ENCODE measurements at places on chromosomes 1 and 21.
A peak's percentile ranks its signal among the peaks of the same experiment; 100 is the strongest.

- DNase-seq = no peak
Measured at GRCh38 chr1:235416662-235417049, 49.4 kb downstream of the TBCE start.

DNA sequence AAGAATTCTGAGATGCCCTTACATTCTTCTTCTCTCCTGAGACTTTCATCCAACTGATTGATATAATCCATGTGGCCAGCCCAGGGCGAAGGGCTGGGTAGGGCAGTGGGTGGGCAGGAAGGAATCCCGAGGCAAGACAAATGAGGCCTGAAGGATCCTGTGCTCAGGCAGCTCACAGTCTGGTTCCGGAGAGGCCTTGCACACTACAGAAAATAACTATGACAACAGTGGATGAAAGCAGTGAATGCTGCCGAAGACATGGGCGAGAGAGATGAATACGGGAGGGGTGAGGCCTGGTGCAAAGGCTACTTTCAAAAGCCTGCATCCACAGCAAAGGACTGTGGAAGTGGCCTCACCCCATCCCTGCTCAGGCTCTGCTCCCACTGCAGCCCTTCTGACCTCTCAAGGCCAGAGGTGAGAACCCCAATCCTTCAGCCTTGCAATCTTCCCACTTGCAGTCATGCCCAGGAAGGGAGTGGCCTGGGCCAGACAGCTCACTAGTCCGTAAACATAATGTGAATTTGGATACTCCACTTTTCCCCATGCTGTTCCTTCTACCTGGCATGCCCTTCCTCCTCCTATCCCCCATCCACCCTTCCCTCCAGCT, 183.7 kb upstream of the EDN2 start:
- DNase-seq = no peak

- no peak for DNase-seq
Measured at GRCh38 chr1:185896863-185897262, 162.7 kb downstream of the HMCN1 start.

DNA sequence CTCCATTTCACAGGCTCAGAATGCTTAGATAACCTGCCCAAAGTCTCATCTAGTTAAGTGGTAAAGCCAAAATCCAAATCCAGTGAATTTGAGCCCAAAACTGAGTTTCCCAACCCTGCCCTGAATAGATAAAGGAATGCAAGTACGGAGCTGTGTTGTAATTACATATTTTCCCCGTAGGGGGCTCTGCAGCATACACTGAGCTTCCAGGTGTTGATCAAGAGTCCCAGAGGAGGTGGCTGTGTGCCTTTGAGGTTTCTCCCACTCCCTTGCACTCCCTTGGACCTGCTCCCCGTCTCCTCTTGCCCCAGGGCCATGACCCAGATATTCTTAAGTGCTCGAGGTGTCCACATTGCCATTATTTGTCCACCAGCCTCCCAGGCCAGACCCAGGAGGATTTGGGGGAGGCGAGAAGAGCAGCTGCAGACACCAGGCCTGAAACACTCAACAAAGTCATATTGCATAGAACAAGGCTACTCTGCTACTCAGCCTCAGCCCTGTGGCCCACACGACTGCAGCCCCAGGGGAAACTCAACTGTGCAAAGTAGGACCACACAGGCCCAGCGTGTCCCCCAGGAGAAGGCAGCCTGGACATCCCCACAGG, 18.4 kb upstream of the LY9 start:
- DNase-seq = peak; percentile 28

GRCh38 chr1:87358219-87358618, 29.5 kb downstream of the LMO4 start:
- no peak for DNase-seq

- DNase-seq = no peak
Measured at GRCh38 chr1:59433440-59433813, 136.5 kb downstream of the FGGY start.

DNA sequence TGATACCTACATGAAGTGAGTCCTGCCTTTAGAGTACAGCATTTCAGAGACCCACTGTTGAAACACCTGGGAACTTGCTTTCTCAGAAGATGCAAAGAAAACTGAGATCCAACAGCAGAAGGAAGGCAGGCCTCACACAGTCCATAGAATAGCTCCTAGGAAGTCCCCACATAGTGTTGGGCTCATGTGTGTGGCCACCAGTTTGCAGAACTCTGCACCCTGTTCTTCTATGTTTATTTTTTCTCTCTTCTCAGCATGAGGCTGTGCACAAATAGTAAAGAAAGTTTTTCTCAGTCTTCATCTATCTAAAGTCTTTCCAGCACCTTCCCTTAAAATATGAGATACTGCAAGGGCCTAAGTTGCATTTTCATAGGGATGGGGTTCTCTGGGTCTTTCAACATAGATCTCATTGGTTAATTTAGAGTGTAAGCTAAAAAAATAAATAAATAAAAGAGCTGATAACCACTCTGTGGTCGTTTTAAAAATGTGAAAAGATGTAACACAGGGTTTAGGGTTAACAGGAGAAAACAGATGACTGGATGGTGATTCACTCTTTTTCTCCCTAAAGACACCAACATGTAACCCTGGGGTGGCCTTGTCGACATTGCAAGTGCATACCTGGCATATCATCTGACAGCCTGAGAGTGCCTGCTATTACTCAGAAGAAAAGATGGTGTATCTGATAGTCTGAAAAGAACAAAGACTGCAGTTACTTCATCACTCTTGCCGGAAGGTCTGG, 94.6 kb downstream of the ZC3H11B start:
- DNase-seq = no peak

- no peak for DNase-seq
Measured at GRCh38 chr1:59113876-59114457, 182.9 kb upstream of the FGGY start.

- DNase-seq = no peak
Measured at GRCh38 chr1:108503062-108503733, 53.1 kb downstream of the NBPF6 start.

- DNase-seq = no peak
Measured at GRCh38 chr1:10252508-10252907, 42.1 kb downstream of the KIF1B start.

DNA sequence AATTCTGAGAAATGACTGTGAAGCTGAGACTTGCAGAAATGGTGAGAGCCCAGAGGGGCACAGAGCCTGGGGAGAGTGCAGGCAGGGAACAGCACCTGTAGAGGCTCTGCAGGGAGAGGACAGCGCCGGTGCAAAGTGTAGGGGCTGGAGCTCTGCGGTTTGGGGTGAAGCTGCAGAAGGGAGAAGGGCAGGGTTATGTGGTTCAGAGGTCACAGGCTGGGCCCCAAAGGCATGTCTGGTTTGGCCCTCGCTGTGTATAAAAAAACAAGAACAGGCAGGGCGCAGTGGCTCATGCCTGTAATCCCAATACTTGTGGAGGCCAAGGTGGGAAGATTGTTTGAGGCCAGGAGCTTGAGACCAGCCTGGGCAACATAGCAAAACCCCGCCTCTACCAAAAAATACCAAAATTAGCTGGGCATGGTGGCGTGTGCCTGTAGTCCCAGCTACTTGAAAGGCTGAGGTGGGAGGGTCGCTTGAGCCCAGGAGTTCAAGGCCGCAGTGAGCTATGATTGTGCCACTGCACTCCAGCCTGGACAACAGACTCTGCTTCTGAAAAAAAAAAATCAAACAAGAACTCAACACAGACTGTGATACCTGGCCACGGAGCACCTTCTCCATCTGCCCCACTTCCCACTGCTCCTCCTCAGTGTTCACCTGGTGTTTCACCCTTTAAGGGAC, 29.1 kb downstream of the SERINC2 start:
- DNase-seq = no peak

GRCh38 chr1:95957748-95958147, 723.7 kb downstream of the RWDD3 start:
- no peak for DNase-seq

DNA sequence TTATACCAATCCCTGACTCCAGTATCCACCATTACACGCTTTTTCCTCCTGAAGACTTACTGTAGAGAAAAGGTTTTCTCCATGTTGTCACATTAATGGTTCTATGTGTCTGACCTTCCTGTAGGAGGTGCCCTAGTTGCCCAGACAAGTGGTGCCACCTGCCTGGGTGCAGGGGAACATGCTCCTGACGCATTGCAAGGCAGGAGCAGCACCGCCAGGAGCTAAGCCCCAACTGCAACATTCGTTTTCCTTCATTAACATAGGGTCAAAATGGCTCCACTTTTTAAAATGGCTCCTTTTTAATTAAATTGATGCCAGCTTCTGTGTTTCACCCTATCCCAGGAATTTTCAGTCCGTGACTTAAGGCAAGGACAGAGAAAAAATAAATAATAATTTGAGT, 220.1 kb upstream of the SAMSN1 start:
- no peak for DNase-seq

DNA sequence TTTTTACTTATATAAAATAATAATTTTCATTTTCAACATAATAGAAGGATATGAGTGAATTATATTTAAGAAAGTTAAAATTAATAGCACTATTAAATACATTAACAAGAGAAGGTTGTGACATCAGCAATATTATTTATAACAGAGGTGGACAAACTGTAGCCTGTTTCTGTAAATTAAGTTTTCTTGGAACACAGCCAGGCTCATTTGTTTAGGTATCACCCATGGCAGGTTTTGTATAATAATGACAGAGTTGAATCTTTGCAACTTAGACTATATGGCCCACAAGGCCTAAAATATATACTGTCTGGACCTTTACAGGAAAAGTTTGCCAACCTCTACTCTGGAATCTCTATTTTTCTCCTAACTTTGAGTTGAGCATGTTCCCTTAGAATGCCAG, 42.8 kb upstream of the CACYBP start:
- no peak for DNase-seq

- DNase-seq = no peak
Measured at GRCh38 chr1:177432897-177433296, 262.1 kb downstream of the BRINP2 start.

GRCh38 chr1:204080163-204080903, 7.4 kb downstream of the SOX13 start:
- no peak for DNase-seq

DNA sequence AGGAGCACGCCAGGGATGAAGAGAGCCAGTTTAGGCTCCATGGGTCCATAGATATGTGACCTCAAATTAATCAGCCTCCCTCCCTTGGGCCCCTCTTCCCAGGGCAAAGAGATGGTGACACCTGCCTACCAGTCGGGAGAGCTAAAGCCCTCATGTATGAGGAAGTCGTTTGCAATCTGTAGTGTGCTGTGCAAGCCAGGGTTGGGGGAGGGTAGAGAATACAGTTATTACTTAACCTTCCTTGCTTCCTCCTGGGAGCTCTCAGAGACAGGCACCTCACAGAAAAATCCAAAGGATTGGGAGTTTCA, 4.0 kb downstream of the PGLYRP4 start:
- DNase-seq = no peak

- no peak for DNase-seq
Measured at GRCh38 chr21:14630556-14631069, 84.5 kb upstream of the SAMSN1 start.

DNA sequence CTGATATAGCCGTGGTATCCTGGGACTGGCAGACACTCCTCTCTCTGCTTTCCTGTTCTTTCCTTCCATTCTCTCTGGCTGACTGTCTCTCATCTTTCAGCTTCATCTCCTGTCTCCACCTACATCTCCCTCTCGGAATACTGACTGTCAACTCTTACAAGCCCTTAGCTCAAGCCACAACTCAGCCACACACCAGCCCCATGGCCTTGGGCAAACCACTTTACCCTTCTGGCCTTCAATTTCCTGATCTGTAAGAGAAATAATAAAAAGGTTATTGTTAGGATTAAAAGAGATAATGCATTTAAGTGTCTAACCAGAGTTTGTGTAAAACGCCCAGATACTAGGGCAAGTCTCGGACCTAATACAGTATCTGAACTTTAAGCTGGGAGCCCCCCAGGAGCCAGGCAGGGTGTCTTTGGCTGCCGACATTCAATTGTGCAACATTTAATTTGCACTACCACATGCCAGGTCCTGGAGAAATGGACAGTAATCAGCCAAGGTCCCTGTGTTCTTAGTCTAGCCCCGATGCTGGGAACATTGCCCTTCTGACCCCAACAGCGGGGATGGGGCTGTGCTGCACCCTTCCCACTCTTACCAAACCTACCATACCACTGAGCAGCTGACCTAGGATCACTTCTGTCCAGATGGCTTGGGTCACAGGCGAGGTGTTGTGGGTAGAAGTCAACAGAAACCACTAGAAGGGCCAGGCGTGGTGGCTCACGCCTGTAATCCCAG, 5.1 kb downstream of the ECHDC2 start:
- DNase-seq = no peak

DNA sequence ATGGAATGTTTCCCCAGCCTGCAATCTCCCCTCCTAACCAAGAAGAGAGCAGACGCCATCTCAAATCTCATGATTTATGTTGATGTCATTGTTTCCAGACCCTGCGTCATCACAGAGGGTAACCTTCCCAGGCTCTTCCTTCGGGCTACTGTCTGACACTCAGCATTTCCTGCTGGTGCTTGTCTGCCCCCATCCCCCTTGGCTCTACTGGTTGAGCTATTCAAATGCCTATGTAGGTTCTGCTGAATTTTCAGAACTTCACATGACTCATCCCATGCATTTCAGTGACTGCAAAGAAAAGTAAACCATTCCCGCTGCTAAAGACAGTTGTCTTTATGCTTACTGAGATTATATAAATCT, 24.8 kb upstream of the ITPKB start:
- DNase-seq = no peak

DNA sequence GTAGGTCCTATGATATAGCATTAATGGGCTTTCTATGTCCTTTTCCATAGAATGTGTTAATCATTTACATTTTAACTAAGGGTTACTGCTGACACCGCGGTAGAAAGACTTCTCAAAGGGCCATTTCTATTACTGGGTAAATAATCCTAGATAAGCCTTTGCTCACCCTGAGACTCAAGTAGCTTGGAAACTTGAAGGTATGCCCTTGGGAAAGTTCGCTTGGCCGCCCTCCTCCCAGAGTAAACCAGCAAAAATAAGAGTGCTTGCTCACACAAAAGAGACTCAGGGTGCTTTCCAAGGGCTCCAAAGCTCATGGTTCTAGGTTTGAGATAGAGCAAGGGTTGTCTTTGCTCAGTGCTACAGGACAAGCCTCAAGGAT, 85.8 kb upstream of the TMPRSS2 start:
- no peak for DNase-seq

DNA sequence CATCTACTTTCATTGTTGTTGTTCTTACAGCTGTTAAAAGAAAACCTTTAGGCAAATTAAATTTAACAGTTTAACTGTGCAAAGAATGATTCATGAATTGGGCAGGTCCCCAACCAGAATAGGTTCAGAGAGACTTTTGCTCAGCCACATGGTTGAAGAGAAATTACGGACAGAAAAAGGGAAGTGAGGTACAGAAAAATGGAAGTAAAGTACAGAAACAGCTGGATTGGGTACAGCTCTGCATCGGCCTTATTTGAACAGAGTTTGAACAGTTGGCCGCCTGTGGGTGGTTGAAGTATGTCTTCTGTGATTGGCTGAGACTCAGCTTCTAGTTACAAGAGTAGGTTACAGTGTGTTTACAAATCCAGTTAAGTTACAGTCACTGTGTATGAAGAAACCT, 210.1 kb downstream of the FGGY start:
- no peak for DNase-seq

DNA sequence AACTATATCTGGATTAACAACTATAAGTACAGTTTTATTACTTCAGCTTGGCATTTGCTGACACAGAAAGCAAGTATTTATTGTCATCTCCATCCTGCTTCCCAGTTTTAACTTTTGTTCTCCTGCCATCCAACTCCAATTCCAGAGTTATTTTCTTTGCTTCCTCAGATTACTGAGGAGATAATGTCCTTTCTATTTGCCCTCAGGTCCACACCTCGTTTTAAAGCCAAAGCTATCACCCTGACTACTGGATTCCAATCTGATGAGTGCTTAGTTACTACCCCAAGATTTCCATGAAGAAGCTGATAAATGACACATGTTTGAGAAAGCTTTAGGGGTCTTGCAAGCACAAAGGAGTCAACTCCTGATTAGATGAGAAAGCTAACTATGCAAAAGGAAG, 25.2 kb downstream of the ACKR1 start:
- no peak for DNase-seq

- DNase-seq = no peak
Measured at GRCh38 chr1:176058686-176059085, 148.4 kb downstream of the COP1 start.
